ENCODE measurements at places on chromosomes 5 and 9.

- DNase-seq, result no peak
Observed at GRCh38 chr5:139783436-139783965, 12.1 kb upstream of the PSD2 start.

GRCh38 chr9:79674052-79674777, 102.5 kb downstream of the TLE4 start:
- peak; percentile 53 for DNase-seq

- no peak for DNase-seq
Observed at GRCh38 chr5:168467755-168468330, 18.4 kb upstream of the RARS1 start.

DNA sequence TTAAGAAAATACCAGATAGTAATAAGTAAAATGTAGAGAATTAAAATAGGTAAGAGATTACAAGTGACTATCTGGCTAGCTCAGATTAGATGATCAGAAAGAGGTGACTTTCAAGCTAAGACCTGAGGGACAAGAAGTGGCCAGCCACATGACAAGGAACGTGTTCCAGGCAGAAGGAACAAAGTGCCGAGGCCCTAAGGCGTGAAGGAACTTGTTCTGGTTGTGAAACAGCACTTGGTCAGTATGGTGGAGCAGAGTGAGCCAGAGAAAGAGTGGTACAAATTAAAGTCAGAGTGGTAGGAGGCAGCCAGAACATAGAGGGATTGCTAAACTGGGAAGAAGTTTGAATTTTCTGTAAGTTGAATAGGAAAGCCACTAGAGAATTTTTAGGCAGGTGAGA, 73.6 kb downstream of the ADRB2 start:
- DNase-seq, result no peak

DNA sequence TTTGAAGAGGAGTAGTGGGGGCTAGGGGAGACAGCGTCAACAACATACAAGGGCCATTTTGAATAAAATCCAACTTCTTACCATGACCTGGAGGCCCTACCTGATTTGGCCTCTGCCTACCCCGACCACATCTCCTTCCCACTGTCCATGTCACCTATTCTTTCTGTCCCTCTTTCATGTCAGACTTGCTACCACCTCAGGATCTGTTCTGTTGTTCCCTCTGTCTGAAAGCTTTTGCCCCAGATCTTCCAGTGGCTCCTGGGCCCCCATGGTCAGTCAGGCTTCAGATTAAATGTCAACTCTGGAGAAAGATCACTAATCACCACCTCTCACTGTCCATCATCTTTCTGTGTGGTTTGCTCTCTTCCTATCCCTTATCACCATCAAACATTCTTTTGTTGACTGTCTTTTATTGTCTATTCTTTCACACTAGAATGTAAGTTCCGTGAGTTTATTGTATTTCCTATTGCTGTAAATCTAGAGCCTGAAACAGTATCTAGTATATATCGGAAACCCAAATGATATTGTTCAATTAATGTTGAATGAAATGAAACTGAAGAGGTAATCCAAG, 31.2 kb upstream of the APC start:
- peak; percentile 16 for DNase-seq

- DNase-seq, result no peak
Observed at GRCh38 chr5:93221-93980, 1.4 kb downstream of the PLEKHG4B start.

DNA sequence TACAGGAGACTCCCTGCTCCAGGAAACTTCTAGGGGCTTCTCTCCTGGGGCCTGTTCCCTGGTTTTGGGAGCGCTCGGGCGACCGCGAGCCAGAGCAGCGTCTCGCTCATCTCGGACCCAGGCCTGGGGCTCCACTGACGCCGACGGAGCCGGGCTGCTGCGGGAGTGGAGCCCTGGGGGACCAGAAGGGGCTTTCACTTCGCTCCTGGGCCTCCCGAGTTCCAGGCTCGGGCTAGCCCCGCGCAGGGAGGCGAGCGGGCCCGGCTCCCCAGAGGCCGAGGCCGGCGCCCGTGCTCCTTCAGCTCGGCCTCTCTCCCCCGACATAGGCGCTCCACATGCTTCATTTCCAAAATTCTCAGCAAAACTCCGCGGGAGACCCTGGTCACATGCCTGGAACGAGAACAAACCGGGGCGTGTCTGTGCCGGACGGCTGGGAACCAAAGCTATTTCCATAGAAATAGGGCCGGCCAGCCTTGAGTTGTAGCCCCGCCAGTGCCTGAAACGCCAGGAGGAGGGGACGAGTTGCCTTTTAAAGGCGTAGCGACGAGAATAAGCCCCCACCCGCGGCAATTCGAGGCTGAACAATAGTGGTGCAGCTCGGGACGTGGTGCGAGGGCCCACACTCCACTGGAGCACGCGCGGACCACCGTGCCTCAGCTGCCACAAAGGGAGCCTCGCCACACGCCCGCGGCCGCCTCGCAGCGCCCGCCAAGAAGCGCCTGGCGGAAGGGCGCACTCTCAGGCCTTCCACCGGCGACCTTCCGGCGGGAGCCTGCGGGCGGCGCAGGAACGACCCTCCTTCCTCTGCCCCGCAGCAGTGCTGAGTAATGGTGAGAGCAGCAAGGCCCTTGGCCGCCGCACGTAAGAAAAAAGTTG, 1.1 kb upstream of the G3BP1 start:
- DNase-seq, result peak; percentile 61

- DNase-seq, result no peak
Observed at GRCh38 chr5:411728-412127, 31.2 kb upstream of the EXOC3 start.

GRCh38 chr5:108743319-108743718, 4.4 kb upstream of the FER start:
- DNase-seq, result no peak

- no peak for DNase-seq
Observed at GRCh38 chr9:36893184-36893583, 140.9 kb downstream of the PAX5 start.

DNA sequence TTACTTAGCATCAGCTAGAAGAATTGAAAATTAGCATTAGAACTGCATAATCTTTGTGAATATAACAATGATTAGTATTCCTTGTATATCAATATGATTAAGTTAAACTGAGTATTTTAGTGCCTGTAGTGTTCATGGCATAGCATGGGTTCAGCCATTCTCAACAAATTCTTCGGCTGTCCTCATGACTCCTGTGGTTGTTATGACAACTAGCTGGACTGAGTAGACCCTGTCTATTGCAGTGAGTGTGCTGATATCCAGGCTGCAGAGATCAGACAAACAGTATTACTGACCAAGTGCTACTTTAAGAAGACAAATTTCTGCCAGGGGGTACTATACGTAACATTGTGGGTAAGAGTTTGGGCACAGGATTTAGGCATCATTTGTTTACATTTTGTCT, 125.9 kb downstream of the NUDT12 start:
- DNase-seq, result no peak

- DNase-seq, result no peak
Observed at GRCh38 chr5:107457881-107458280, 212.9 kb downstream of the EFNA5 start.

DNA sequence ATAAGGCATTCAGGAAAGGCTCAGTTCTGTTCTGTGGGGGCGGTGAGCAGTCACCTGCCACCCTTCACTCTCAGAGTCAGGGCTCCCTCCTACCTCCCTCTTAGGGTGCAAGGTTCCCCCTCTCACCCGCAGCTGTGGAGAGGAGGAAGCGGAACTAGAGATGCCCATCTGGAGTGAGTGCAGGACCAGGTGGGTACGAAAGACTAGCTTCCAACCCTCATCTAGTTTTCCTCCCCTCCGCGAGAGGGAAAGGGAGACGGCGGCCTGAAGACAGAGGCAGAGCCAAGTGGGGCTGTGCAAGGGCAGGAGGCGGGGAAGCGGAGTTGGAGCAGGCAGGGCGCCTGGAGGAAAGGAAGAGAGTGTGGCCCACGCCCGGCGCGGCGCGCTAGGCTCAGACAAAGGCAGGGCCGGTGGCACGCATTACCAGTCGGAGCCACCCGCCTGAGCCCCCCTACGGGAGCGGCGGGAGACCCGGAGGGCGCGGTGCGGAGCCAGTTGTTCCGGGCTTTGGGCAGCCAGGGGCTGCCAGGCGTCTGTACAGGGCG, 7.3 kb downstream of the PRR7 start:
- DNase-seq, result no peak

- no peak for DNase-seq
Observed at GRCh38 chr9:122219856-122220672, 8.7 kb downstream of the LHX6 start.

- no peak for DNase-seq
Observed at GRCh38 chr5:1998716-1999317, 116.1 kb upstream of the IRX4 start.

- no peak for DNase-seq
Observed at GRCh38 chr9:88043647-88044046, 69.3 kb upstream of the CDK20 start.

DNA sequence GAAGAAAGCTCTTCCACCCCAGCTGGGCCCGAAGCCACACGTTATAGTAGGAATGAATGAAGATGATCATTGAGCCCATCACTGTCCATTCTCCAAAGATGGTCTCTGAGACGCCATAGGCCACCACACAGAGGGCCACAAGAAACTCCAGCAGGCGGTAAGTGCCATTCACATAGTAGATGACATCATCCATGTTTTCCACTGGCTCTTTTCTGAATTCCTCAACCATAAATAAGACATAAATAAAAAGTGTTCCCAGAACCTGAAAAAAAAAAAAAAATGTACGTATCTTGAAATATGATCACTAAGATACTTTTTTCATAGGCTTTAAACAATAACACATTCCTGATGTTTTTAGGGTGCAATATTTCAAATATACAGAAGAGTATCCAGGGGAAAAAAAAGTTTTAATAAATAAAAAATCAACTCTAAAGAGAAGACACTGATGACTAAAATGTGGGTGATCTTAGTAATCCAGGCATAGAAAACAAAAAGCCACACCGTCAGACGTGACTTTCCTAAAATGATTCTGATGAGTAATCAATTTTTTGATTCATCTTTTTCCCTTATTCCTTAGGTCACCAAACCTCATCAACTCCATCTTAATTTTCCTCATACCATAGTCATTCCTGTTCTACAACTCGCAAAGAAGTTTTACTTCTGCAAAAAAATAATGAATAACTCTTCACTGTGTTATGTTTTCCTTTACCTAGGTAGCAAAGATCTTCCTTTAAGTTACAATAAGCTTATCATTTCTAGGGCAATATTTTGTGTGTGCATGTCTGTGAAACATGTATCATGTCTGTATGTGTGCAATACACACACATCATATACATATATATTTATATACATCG, 47.8 kb downstream of the RNF145 start:
- no peak for DNase-seq

All from hematopoietic multipotent progenitor cell treated with erythropoietin and hydrocortisone succinate and interleukin-3 and kit ligand, for 8 days (in vitro differentiated cells).